ENCODE measurements at places on chromosomes 6 and 20.

DNA sequence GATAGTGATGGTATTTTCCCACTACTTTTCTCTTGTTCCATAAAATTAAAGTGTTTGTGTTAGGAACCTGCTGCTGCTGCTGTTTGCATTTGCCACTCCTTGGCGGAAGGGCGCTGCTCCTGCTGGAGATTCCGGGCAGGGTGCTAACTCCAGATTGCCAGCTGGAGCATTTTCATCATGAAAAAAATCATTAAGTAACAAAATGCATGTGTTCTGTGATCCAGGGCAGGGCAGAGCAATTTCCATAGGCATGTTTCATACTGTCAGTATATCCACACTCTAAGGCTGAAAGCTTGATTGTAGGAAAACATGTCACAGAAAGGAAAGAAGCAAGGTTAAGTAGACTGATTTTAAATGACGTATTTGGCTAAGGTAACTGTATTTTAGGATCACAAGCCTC, 24.0 kb downstream of the PBOV1 start:
- DNase-seq: no peak

- DNase-seq: no peak
Measured at GRCh38 chr20:43821795-43822194, 92.9 kb upstream of the TOX2 start.

- peak; percentile 82 for DNase-seq
Measured at GRCh38 chr20:381581-382290, 1.2 kb downstream of the TRIB3 start.

GRCh38 chr20:53497246-53497645, 96.4 kb downstream of the ZNF217 start:
- DNase-seq: no peak

DNA sequence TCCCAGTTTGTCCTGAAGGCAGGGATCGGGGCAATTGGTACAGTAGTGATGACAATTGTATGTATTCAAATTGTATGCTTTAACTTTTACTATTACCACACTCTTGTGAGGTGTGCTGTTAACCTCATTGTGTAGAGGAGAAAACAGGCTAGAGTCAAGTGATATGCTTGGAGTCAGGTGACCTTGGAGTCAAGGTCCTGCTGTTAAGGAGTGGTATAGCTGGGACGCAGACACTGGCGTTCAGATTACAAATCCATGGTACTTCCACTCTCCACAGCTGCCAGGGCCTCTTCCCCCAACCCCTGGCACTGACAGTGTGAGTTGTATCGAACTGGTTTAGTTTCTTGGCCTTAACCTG, 10.5 kb downstream of the CNPY3 start:
- DNase-seq: no peak

DNA sequence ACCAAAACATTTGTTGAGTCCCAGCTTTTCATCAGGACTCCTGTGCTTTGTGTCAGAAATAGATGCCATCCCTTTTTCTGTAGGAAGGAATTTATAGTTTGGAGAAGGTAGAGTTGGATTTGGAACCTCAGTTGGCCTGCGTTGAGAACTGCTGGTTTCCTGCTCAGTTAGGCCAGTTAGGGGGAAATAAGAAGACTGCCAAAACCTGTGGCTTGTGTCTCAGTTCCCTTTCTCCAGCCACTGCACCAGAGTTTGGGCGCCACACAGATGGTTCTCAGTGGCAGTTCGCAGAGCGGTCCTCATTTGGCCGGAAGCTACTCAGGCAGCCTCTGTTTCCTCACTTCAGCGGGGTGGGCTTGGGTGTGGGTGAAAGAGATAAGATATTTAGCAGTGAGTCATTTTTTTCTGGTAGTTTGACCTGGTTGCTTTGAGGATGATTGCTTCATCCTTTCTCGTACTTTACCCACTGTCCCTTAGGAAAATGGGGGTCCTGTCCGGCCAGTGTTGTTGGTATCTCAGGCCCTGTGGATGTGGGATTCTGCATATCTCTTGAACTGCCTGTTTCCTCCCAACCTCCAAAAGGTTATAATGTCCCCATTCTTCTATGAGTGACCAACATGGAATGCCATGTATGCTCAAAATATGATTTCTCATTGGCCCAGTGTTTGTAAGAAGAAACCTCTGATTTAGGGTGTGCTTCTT, 53.7 kb downstream of the JARID2 start:
- peak; percentile 98 for DNase-seq

GRCh38 chr6:42448927-42449659, 2.6 kb downstream of the TRERF1 start:
- DNase-seq: peak; percentile 28

GRCh38 chr20:17958373-17959256, 10.0 kb downstream of the SNX5 start:
- DNase-seq: peak; percentile 43

DNA sequence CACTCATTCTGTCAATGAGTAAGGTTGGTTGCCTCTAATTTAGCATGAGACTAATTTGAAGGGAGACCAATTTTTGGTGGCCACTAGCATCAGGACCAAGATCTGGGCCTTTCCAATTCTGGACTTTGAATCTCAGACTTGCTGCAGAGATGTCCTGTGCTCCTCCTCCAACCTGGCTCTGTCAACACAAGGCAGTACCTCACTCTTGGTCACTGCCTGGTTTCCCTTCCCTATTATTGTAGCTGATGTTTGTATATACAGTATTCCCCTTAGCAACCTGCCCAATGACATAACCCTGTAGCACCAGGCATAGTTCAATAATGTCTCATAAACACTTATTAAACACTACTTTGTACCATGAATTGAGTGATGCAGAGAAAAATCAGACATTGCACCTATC, 50.4 kb downstream of the UNC5CL start:
- DNase-seq: no peak

- no peak for DNase-seq
Measured at GRCh38 chr6:15252195-15252594, 6.3 kb downstream of the JARID2 start.

- DNase-seq: no peak
Measured at GRCh38 chr20:32203356-32204204, 4.0 kb downstream of the PLAGL2 start.

- no peak for DNase-seq
Measured at GRCh38 chr6:27293436-27294098, 18.5 kb downstream of the POM121L2 start.

- no peak for DNase-seq
Measured at GRCh38 chr20:16216914-16217230, 356.4 kb downstream of the KIF16B start.

DNA sequence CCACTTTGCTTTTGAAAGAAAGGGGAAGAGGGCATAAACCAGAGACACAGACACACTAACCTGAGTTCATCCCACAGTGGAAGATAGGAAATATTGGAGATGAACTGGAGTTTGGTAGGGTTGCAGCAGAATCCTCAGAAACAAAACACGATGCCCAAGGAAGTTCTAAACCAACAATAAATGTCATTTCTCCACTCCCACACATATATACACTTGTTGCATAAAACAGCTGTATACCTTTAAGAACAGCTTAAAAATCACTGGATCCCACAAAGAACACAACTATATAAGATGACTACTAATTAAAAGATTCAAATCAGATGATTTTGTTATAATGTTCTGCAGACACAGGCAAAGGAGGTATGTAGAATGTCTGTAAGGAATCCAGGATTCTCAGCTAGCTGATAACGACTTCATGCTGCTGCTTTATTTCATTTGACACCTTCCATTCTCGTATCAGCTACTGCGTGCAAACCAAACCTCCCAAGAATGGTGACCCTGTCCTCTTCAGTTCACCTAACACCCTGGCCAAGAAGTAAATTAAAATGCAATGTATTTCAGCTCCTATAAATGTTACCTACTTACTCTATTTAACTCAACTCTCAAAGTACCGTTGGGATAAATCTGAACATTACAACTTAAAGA, 14.3 kb downstream of the KIF13A start:
- DNase-seq: no peak

- DNase-seq: no peak
Measured at GRCh38 chr20:52847029-52847660, 125.0 kb upstream of the TSHZ2 start.

DNA sequence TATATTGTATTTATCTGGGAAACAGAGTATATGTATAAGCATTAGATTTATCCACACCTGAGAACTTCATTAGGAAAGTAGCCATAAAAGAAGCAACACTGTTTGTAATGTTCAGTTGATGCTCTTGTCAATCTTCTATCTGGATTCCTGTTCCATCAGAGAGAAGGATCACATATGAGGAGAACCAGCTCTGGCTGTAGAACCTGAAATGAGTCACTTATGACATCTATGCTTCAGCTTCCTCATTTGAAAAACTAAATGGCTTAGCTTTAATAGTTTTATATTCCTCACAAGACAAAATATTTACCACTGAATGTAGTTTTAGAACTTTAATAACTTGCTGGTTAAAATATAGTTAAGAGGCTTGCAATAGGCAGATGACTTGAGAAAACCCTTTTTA, 144.7 kb downstream of the TASP1 start:
- DNase-seq: no peak

GRCh38 chr20:44056010-44056698, 130.8 kb downstream of the JPH2 start:
- peak; percentile 12 for DNase-seq

DNA sequence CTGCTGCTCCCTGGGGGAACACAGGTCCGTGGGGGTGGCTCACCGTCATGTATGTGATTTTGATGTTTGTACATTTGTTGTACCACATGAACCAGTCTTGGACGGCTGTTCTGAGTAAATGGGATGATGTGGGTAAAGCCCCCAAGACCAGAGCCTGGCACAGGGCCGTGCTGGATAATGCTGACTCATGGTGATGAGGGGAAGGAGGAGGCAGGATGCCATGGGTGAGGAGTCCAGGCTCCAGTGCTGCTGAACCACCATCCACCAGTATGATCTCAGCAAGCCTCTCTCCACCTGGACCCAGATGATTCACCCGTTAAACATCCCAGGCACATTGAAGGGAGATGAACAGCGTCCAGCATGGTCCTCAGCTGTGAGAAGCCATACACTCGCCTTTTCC, 9.6 kb upstream of the APCDD1L start:
- no peak for DNase-seq

DNA sequence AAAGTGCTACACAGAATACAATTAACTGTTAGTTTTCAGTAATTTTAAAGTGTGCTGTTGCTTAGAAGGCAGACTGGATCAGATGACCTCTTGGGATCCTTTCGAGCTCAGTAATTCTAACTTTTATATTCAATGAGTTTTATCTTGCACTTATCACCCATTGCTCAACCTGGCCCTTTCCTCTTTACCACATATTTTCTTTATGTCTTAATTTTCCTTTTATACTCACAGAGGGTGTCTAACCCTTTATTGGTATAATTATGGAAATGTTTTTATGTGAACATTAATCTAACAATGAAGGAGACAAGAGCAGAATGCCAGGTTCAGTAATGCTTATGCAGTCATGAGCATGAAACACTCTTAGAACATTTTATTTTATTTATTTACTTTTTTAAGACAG, 39.7 kb upstream of the CARMIL1 start:
- DNase-seq: no peak

DNA sequence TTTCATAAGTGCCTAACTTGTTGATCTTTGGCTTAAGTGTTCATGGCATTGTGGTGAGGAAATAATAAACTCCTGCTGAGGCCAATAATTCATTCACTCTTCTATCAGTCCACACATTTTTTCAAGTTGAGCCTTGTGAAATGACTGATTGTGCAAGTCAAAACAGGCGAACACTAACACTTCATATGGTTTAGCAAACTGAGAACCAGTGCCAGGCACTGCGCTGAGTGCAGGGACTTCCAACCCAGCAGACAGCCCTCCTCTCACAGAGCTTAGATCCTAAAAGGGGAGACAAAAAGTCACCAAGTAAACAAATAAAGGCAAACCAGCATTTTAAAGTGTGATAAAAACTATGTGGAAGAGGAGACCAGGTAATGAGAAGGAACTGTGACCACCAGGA, 435.0 kb downstream of the PTPRT start:
- DNase-seq: no peak

DNA sequence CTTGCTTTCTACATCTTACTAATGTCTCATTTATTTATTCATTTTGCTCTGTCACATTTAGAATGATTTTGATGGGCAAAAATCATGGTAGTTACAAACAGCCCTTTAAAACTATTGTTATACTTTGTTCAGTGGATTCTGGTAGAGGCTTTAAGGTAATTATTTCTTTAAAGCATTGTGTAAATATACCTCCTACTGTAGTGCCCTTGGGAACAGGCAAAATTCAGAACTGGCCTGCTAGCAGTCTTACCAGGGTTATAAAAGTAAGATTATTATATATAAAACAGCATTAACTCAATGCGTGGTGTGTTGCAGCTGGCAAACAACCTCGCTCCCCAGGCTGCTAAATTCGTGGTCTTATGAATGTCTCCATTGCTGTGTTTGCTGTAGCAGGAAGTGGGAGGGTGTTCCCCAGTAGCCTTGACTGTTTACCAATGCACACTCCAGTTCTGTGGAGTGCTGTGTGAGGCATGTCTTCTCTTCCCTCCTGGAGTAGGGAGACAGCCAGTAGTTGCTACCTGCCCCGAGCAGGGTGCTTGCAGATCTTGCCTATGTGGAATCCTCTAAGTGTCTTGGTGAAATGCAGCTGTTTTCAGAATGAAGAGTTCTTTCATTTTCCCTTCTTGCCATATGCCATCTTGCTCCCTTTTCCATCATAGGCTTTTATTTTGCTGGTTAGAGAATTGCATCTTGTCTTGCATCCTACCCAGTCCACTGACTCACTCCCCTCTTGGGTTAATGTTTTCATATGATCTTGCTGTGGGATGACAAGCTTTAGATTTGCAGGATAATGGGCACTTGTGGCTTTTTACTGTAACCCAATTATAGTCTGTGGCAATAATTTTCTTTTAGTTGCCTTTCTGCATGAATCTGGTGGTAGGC, 45.3 kb downstream of the IGF2R start:
- DNase-seq: peak; percentile 9

GRCh38 chr20:1536893-1537730, 20.4 kb downstream of the SIRPD start:
- DNase-seq: peak; percentile 30

- DNase-seq: no peak
Measured at GRCh38 chr6:130412556-130413290, 46.9 kb downstream of the TMEM200A start.

DNA sequence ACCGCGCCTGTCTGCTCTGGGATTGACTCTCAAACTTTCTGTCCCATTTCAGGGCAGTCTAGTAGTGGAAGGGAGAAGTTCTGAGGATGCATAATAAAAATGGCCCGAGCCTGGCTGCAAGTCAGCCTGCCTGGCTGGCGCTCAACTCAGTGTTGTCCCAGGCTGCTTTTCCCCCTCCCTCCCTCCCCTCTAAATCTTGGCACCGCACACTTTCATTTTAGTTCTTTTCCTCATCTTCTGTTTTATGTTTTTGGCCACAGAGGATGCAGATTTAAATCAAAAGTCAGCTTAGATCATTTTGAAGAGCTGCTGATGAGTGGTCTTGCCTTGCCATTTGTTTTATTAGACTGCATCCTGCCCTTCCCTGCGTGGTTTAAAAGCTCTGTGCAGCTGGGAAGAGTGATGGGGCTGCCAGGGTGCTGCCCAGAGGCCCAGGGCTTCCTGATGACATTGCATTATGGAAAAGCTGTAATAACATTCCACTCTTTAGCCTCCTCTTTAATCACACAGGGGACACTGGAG, 6.5 kb upstream of the UQCC2 start:
- no peak for DNase-seq

DNA sequence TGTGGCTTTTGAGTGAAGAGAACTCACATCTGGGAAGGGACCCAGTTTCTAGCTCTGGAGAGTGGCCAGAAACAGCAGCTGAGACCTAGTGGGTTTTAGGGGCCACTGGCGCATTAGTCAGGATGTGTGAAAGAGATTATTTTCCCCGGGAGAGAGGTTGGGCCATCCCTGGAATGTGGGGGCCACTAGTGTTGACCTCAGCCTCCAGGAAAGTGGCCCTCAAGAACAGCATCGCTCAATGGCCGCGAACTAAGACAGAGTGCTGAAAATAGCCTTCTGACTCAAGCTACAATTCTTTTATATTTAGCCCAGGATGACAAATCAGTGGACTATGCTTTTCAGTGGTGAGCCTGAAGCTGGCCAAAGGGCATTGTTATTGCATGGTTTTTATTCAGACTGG, 210.4 kb upstream of the RNF24 start:
- DNase-seq: no peak

All from KBM-7 (cell line).